Coronary artery (tissue), 2 donors: ENCODE measurements at places on chromosomes 13 and 19.
A peak's percentile ranks its signal among the peaks of the same experiment; 100 is the strongest.

DNA sequence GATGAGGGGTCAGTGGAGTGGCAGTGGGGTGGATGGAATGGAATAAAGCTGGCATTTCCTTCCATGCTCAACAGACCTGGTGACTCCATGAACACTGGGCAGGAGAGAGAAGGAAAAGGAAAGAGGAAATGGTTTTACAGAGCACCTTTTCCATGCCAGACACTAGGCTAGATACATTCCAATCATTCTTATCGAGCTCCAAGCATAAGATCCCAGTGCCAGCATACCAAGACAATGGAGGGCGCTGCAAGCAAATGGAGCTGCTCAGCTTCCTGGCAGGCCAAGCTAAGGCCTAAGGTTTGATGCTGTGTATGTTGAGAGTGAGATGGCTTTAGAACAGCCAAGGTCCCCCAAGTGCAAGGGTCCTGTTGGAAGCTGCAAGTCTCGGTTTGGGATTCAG is 113.2 kb downstream of the HSPH1 start:
- DNase-seq = no peak

DNA sequence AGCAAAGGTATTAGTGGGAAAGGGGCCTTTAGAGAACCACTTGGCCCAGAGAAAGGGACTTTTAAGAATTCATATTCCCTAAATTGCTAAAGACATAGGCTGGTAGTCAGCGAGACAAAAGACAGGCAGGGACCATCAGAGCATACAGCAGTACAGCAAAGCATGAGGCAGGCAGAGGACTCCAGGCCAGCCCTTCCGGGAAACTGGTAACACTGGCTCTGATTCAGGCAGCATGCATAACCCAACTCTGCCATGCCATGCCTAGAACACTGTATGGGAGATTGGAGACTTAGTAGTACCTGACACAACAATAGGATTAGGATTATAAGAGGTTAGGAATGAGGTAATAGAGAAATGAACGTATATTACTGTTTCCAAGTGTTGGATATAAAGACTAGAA is 34.9 kb downstream of the CAB39L start:
- no peak for DNase-seq

- no peak for DNase-seq
These were observed 30.1 kb downstream of the EPS15L1 start for GRCh38 chr19:16441661-16442162.

DNA sequence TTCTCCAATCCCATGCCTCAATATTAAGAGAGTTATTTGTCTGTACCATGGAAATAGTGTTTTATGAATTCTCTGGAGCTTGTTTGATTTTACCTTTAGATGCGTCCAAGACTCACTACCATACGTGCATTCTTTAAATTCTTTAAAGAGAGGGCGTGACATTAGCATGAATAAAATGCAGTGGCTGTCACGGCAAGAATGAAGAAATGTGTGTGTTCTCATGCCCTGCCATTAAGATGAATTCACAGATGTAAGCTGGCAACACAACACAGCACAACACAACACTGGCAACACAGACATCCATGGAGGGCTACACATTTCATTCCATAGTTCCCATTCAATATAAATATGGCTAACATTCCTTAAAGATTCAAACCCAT is 213.4 kb downstream of the ENOX1 start:
- DNase-seq = no peak

GRCh38 chr13:48186722-48187121 is 46.3 kb upstream of the ITM2B start:
- no peak for DNase-seq

DNA sequence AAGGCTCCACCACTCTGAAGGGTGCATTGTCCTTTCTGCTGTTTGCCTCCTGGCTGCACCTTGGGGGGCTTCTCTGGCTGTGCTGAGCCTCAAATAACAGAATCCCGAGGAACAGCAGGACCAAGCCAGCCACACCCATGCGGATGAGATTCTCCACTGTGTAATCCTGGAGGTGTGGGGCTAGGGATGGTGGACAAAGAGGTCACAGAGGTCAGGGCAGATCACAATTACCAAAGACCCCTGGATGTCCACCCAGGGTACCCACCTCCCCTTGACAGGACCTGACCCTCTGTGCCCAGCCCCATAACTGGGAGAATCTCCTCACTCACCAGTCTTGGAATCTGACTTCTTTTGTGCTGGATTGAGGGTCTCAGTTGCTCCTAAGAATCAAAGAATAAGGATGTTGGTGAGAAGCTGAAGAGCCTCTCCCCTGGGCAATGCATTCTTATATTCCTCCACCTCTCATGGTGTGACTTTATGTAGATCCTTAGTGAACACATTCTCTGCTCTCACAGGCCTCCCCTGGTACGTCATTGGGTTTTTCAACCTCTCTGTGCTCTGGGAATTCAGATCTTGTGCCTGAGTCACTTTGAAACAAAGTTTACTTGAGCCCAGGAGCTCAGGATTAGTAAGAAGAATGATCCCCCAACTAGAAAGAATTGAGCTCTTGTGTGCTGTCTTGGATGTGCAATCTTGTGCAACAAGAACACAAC is 5.2 kb downstream of the LILRA4 start:
- peak; percentile 38 for DNase-seq

- DNase-seq = no peak
These were observed 159.5 kb downstream of the RBM26 start for GRCh38 chr13:79246578-79246949.
